ENCODE measurements at places on chromosomes 7 and 10. TPM values are rescaled to one million over a fixed set of nuclear protein-coding genes. Genes with fewer than 3 reads are reported as not detected.

Gene TET1
- total RNA-seq = 3.7 TPM

Gene CALCR
- not detected for total RNA-seq

Gene PTPN20
- total RNA-seq = 16.5 TPM

Gene SLC39A12
- 0.27 TPM for total RNA-seq

Gene IGFBP1
- not detected for total RNA-seq

GRCh38 chr7:151432658-151433521 lies 7.1 kb downstream of the CRYGN start:
- no peaks in the 10 kb centered on the region for H3K4me1 ChIP-seq
- no peak overlapping the region for H3K4me3 ChIP-seq
- H3K36me3 ChIP-seq = no peaks in the 10 kb centered on the region
- no peaks in the 10 kb centered on the region for H3K27me3 ChIP-seq

DNA sequence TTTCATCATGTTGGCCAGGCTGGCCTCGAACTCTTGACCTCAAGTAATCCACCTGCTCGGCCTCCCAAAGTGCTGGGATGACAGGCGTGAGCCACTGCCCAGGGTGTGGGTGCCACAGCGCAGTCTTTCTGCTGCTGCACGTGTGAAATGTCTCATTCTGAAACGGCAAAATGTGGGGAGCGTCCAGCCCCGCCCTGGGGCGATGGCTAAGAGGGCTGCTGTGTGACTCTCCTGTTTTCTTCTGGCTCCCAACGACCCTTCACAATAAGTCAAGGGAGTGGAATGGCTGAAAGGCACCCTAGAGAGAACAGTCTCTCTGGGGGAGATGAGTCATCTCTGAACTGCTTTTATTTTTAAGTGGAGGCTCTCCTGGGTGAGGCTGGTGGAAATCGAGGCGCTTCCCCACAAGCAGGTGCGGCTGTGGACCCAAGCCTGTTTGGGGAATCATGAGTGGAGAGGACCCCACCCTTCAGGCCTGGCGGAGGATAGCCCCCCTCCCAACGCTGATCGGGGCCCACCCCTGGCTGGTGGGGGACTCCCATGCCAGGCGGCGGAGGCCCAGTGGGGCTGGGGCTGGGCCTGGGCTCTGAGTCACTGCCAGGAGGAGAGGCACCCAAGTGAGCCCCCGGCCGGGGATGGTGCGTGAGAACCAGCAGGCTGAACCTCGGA lies 18.0 kb downstream of the ADAP1 start:
- no peak overlapping the region for H3K27ac ChIP-seq
- H3K36me3 ChIP-seq = no peaks in the 10 kb centered on the region
- H3K4me1 ChIP-seq = no peaks in the 10 kb centered on the region
- peak; percentile 17 for DNase-seq
- H3K4me3 ChIP-seq = no peak overlapping the region

GRCh38 chr10:78863140-78863905 lies 205.4 kb upstream of the ZMIZ1 start:
- no peaks in the 10 kb centered on the region for H3K27me3 ChIP-seq
- H3K4me3 ChIP-seq = no peak overlapping the region
- DNase-seq = no peak
- H3K36me3 ChIP-seq = no peaks in the 10 kb centered on the region

- H3K36me3 ChIP-seq = no peaks in the 10 kb centered on the region
- no peak overlapping the region for H3K27ac ChIP-seq
- H3K4me1 ChIP-seq = no peaks in the 10 kb centered on the region
- H3K27me3 ChIP-seq = no peaks in the 10 kb centered on the region
Measured at GRCh38 chr10:47055386-47056246, 144.4 kb downstream of the PTPN20 start.

DNA sequence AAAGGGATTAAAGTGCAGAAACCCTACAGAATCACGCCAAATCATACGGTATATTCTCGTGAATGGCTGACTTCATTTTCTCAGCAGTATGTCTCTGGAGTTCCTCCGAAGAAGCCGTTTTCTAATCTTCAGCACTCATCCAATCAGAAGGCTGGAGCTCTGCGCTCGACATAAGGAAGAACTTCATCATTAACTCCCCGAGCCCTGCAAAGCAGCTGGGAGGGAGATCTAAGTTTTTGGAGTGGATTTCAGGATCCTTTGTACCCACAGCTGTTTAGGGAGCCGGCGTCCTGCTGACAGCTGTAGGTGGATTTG lies 40.7 kb upstream of the SDK1 start:
- no peaks in the 10 kb centered on the region for H3K36me3 ChIP-seq
- DNase-seq = no peak
- peak overlapping the region; percentile 56 for H3K27ac ChIP-seq
- no peaks in the 10 kb centered on the region for H3K4me1 ChIP-seq
- H3K4me3 ChIP-seq = peak overlapping the region; percentile 54

DNA sequence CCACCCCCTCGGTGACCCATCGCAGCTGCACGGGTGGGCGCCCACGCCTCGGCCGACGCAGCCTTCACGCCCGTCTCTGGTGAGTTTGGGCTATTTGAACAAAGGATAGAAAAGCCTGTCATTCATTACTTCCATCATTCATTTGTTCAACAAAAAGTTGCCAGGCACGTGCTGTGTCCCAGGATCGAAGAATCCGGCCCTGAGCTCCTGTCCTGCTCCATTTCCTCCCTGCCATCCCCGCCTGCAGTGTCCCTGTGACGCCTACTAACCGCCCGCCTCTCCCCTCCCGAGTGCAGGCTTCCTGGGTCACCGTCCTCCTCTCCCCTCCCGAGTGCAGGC lies 340.1 kb downstream of the WDR37 start:
- H3K4me1 ChIP-seq = no peaks in the 10 kb centered on the region
- no peak overlapping the region for H3K4me3 ChIP-seq
- DNase-seq = no peak
- H3K27ac ChIP-seq = no peak overlapping the region

DNA sequence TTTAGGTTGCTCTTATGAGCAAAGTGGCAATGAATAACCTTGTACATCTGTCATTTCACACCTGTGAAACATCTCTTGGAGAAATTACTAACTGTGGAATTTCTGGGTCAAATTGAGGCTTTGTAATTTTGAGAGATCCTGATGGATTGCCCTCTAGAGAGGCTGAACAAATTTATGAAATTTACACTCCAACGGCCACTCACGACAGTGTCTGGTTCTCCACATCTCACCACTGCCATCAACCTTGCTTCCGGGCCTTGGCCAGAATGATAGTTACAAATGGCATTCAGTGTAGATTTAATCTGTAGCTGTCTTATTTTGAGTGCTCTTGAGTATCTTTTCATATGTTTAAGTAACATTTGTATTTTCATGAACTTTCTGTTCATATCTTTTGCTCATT lies 117.4 kb downstream of the TMEM178B start:
- H3K27me3 ChIP-seq = no peaks in the 10 kb centered on the region
- no peaks in the 10 kb centered on the region for H3K36me3 ChIP-seq
- no peak for DNase-seq
- no peak overlapping the region for H3K27ac ChIP-seq

DNA sequence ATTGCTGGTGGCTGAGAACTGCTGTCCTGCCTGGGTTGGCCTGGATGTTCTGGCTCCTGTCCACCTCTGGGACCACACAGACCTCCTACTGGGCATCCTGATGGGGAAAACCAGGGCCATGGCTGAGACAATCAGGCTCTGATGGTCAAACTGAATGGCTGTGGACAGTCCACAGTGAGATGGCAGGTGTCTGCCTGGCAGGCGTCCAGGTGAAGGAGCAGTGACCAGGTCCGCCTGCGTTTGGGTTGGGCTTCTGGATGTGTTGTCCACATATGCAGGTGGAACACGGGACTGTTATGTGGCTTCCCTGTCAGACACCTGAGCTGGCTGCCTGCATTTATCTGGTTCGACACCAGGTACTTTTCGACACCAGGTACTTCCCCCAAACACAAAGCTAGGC lies 241.7 kb downstream of the BUB3 start:
- H3K36me3 ChIP-seq = no peaks in the 10 kb centered on the region
- no peak overlapping the region for H3K4me3 ChIP-seq
- no peak overlapping the region for H3K27ac ChIP-seq
- H3K4me1 ChIP-seq = no peaks in the 10 kb centered on the region
- H3K27me3 ChIP-seq = no peaks in the 10 kb centered on the region
- no peak for DNase-seq

DNA sequence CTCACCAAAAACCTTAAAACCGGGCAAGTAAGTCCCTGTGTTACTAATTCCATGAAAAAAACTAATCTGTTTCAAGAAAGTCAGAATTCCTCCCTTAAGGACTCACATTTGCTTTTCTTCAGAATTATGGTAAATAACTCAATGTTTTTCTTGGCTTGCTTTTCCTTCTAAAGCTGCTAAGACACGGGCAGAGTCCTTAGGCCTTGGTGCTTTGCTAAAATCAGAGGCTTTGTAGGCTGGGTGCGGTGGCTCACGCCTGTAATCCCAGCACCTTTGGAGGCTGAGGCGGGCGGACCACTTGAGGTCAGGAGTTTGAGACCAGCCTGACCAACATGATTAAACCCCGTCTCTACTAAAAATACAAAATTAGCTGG lies 32.0 kb downstream of the GNA12 start:
- H3K27me3 ChIP-seq = no peaks in the 10 kb centered on the region
- H3K4me3 ChIP-seq = peak overlapping the region; percentile 32
- DNase-seq = no peak
- H3K27ac ChIP-seq = peak overlapping the region; percentile 72
- no peaks in the 10 kb centered on the region for H3K36me3 ChIP-seq

GRCh38 chr7:96827701-96828100 lies 118.1 kb upstream of the SEM1 start:
- no peaks in the 10 kb centered on the region for H3K4me1 ChIP-seq
- no peak overlapping the region for H3K27ac ChIP-seq
- no peaks in the 10 kb centered on the region for H3K27me3 ChIP-seq
- DNase-seq = no peak

DNA sequence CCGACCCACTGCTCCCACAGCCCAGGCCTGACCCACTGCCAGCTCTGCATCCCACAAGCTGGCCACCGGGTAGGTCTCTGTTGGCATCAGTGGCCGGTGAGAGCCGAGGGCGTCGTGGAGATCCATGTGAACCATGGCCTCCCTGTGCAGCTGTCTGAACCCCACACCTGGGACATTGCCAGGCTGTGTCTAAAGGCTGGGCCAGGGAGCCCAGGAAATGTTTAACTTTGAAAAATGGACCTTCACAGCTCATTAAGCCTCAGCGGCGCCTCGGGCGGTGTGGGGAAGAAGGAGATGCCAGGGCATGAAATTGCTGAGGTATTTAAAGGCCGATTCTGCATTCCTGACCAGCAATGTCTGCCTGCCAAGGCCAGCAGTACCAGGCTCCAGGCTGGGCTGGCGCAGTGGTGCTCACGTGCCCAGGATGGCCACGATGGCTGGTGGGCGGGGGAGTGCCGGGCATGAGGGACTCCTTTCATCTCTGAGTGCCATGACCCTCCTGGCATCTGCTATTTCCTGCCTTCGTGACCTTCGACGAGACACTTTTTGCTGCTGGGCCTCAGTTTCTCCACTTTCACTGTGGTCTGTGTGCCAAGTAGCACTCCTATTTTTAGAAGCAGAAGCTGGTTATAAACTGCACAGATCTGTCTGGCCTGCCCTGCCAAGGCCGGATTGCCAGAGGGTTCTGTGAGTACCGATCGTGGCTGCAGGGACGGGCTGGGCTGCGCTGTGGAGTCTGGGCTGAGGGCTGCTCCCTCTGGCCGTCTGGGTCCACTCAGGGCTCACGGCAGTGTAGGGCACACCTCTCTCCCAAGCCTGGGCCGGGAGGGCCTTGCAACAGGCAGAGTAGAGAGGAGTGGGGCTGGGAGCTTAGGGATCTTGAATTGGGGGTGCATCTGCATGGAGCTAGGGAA lies 21.8 kb downstream of the ELFN1 start:
- no peaks in the 10 kb centered on the region for H3K36me3 ChIP-seq
- H3K27ac ChIP-seq = peak overlapping the region; percentile 32
- peak; percentile 52 for DNase-seq
- H3K4me3 ChIP-seq = no peak overlapping the region
- H3K27me3 ChIP-seq = no peaks in the 10 kb centered on the region
- H3K4me1 ChIP-seq = peaks cover 15% of the 10 kb centered on the region

GRCh38 chr7:149638566-149639320 lies 134.6 kb downstream of the ZNF467 start:
- no peak for DNase-seq
- H3K27me3 ChIP-seq = peaks cover 10% of the 10 kb centered on the region
- no peak overlapping the region for H3K4me3 ChIP-seq
- no peak overlapping the region for H3K27ac ChIP-seq

DNA sequence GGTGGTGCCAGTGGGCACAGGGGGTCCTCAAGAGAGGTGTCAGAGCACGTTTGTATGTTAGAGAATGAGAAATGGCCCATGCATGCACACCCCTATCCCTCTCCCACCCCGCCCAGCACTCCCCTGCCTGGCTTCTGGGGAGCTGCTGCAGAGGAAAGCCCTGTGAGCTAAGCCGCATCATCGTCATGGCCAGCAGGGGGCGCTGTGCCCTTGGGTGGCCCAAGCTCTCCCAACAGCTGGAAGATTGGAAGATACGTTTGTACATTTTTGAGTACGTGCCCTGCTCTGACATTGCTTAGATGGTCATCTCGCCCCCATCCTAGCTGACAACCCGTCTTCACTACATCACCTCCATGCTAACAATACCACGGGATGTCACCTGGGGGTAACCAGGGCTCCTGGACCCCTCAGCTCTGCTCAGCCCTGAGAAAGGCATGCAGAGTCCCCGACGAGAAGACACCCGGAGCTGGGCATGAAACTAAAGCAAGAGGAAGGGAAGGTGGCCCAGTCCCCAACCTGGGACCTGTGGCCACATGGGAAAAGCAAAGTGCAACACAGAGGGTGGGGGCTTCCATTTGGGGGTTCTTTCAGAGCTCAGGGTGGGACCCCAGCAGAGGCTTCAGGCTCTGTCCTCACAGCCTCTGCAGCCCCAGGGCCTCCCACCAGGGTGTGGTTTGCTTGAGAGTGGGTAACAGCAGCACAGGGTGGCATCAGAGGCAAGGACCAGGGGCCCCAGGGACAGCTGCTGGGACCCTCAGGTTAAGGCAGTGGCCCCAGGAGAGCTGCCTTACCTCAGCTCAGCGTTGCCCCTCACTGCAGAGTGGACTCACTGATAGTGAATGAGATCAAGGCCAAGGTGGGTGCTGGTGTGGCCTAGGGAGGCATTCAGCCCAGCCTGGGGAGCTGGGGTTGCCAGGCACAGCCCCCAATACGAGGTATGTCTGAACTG lies 136.6 kb downstream of the PTPN20 start:
- H3K36me3 ChIP-seq = no peaks in the 10 kb centered on the region
- no peak overlapping the region for H3K4me3 ChIP-seq
- H3K27me3 ChIP-seq = no peaks in the 10 kb centered on the region
- H3K27ac ChIP-seq = no peak overlapping the region
- H3K4me1 ChIP-seq = no peaks in the 10 kb centered on the region

GRCh38 chr7:151807846-151808245 lies 69.1 kb downstream of the PRKAG2 start:
- H3K4me1 ChIP-seq = no peaks in the 10 kb centered on the region
- DNase-seq = no peak
- H3K27ac ChIP-seq = no peak overlapping the region
- no peaks in the 10 kb centered on the region for H3K36me3 ChIP-seq
- H3K27me3 ChIP-seq = no peaks in the 10 kb centered on the region
- no peak overlapping the region for H3K4me3 ChIP-seq
